T-helper 17 cell (primary cell): ENCODE measurements at places on chromosomes 11 and 22.

DNA sequence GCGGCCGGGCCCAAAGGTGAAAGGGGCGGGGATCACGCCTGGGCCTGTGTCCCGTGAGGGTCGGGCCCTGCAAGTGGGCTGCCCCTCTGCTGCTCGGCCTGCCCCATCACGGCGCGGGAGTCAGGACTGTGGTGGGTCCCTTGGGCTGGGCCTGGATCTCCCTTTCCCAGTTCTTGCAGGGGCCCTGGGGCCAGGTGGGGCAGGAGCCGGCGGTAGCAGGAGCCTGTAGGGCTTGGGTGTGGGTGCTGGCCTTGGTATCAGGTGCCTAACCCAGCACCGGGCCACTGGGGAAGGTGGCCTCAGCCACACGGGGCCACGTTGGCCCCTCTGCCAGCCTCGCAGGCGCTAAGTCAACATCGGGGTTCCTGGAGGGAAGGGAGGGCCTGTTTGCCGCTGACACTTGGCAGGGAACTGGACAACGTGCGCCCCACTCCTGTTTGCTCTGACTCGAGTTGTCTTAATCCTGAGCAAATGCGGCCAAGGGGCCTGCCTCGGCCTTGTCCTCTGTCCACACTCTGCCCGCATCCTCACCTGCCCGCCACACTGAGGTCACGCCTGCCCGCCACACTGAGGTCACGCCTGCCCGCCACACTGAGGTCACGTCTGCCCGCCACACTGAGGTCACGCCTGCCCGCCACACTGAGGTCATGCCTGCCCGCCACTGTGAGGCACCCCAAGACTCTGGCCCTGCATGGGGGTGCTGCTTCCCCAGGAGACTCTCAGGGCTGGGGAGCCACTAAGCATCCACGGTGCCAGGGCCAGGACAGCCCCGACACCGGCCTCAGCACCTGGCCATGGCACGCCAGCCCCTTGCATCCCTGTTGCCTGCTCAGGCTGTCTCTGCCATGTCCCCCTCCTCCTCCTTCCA lies 14.2 kb upstream of the MUC5B start:
- DNase-seq, result peak; percentile 7

- no peak for DNase-seq
Measured at GRCh38 chr11:10274726-10275125, 19.3 kb downstream of the SBF2 start.

DNA sequence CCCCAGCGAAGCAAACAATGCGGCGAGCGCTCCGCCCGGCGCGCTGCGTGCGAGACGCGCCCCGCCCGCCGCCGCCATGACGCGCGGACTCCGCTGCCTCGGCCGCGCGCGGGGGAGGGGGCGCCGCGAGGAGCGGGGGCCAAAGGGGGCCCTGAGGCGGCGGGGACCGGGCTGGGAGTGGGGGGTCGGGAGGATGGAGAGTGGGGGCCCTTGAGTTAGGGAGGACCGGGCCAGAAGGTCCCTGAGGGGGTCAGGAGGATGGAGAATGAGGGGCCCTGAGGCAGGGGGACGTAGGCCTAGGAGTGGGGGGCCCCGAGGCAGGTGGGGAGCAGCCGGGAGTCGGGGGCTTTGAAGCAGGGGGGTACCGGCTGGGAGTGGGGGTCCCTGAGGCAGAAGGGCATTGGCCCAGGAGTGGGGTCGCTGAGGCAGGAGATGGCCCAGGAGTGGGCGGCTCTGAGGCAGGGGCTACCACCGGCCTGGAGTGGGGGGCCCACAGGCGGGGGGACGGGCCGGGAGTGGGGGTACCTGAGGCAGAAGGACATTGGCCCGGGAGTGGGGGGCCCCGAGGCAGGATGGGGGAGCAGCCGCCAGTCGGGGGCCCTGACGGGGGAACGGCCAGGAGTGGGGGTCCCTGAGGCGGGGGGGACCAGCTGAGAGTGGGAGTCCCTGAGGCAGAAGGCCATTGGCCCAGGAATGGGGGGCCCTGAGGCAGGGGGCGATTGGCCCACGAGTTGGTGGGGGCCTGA lies at the start of gene BRD1:
Gene BRD1 (minus strand): TSS at position 21 of the 746 bp plus-strand sequence. CDS start 3,556 bp downstream, outside the sequence.
- DNase-seq, result peak; percentile 39

- DNase-seq, result no peak
Measured at GRCh38 chr22:33299245-33299956, 241.2 kb upstream of the SYN3 start.

GRCh38 chr11:17725174-17725573 lies 5.8 kb downstream of the MYOD1 start:
- DNase-seq, result no peak

- no peak for DNase-seq
Measured at GRCh38 chr11:94142308-94143281, 14.0 kb downstream of the PANX1 start.
